ENCODE measurements at places on chromosomes 4 and X.

DNA sequence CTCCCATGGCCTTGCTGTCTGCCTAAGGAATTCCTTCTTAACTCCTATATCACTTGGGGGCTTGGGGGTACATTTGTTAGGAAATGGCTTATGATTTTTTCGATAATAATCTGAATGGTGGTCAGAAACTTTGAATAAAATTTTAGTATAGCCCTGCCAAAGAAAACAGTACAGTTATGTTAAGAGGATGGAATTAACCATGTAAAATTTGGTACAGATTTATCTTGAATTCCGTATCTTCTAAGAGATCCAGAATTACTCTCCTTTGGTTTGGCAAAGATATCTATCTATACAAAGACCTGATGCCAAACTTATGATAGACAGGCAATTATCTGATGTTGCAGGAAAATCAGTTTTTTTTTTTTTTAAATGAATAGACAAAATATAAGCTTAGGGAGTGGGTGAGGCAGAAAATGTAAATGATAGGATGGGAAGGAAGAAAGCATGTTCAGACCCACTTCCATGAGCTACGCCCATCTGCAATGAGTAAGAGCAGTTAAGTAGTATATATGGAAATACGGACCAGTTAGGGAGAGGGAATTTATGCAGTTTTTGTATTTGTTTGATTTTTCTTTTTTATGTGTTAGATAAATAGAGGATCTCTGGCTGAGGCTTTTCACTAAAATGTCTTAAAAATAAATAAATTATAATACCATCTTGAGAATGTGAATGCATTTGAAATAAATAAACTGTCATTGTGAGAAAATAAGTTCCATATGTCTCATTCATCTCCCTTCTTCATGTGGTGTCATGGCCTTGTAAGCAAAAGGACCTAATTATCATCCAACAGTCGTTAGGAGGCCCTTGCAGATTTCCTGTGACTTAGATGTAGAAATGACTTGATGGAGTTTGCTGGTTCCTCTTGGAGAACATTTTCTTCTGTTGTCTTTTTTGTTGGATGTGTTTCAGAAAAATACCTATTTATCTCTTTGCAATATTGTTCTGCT lies 389.6 kb downstream of the ARHGAP24 start:
- no peak for DNase-seq

- DNase-seq: no peak
Observed at GRCh38 chr4:94516999-94517398, 65.3 kb downstream of the PDLIM5 start.

DNA sequence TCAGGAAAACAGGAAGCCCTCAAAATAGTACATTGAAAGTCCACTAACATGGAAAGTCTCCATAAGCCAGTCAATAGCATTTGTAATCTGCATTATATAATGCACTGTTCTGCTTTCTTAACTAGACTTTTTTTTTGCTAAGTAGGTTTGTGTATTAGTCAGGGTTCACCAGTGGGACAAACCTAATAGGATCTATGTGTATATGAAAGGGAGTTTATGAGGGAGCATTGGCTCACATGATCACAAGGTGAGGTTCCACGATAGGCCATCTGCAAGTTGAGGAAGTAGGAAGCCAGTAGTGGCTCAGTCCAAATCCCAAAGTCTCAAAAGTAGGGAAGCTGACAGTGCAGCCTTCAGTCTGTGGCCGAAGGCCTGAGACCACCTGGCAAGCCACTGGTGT lies 116.0 kb downstream of the MXRA5 start:
- DNase-seq: no peak

GRCh38 chr4:80201252-80202151 lies 4.2 kb downstream of the PRDM8 start:
- peak; percentile 43 for DNase-seq

GRCh38 chr4:75512386-75513211 lies 1.6 kb downstream of the RCHY1 start:
- no peak for DNase-seq

DNA sequence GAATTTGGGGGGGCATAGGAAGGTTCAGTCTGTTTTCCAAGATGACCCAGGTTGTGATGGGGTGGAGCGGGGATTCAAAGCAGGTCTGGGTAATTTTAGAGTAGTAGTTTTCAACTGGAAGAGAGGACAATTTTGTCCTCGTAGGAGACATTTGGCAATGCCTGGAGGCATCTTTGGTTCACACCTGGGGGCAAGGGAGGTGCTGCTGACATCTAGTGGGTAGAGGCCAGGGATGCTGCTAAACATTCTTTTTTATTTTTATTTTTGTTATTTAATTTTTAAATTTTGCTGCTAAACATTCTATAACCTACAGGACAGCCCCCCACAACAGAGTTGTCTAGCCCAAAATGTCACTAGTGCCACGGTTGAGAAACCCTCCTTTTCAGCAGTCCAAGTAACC lies 1.9 kb downstream of the RAB9A start:
- no peak for DNase-seq

DNA sequence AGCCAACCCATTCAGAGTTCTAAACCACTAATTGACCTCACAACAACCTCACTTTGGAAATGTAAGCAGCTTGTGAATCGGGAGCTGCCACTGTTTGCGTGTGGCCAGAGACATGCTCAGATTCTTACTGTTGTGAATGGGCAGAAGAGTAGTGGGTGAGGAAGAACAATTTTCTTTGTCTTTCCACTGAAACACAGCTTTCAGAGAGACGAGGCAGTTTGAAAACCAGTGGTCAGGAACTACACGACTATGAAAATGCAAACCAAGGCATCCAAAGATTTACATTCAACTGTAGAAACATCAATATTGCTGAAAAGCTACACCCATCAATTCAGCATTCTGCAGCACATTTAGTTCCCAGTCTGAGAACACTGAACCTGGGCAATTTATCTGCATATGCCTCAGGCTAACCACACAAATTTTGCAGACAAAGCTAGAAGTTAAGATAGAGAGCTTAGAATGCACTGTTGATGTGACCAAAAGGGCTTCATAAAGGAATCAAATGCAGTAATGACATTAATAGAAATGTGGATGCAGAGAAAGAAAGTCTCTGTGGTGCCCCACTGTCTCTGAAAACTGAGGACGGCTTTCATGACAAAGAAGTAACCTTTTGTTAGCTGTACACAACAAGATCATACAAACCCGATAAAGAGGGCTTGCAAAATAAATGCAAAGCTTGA lies 134.3 kb downstream of the APBB2 start:
- no peak for DNase-seq

- no peak for DNase-seq
Observed at GRCh38 chrX:30816079-30816478, 73.0 kb downstream of the TAB3 start.

DNA sequence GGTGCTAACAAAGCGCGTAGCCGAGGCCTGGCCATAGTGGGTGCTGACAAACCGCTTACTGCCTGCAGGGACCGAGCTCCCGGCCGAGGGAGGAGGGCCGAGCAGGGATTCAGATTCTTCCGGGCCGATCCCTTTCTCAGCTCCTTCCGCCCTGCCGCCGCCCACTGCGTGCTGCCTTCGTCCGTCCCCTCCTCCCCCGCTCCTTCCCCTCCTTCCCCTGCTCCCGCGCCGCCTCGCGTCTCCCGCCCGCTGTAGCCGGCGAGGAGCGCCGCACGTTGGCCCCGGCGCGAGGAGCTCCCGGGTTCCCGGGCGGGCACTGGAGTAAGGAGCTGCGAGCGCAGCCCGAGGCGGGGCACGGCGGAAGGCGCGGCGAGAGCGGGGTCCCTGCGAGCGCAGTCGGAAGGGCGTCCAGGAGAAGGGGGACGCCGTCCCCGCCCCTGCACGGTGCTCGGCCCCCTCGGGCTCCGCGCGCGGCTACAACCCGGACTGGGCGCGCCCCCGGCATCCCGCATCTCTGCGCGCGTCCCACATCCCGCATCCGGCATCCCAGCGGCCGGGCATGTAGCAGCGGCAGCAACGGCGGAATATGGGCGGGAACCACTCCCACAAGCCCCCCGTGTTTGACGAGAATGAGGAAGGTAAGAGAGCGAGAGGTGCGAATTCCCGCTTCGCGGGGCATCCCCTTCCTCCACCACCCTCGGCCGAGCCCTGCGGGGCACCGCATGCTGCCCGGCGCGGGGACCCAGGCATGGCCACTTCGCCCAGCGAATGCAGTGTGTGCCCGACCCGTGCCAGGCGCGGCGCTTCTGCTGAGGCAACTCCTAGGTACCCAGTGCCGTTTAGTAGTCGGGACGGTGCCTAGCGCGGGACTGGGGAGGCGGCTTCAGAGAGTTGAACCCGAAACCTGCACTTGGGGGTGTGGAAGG lies at the start of gene STK32B:
STK32B (plus strand) TSS at position 203 of the 926 bp plus-strand sequence.
- DNase-seq: no peak

DNA sequence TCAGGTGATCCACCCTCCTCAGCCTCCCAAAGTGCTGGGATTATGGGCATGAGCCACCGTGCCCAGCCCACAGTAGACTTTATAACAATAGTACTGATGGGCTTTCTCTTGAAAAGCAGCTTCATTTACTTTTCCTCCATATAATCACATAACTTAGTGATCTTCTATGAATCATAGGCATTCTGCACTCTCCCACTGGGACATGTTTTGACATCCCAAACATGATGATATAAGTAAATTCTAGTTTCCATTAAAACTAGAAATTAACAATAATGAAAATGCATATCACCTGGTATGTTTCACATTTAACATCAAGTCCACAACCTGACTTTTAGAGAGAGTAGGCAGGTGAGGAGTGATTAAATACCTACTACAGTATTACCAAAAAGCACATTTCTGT lies 96.5 kb downstream of the CAMK2D start:
- DNase-seq: no peak

GRCh38 chr4:58163156-58163555 lies 1053.0 kb upstream of the IGFBP7 start:
- DNase-seq: no peak

DNA sequence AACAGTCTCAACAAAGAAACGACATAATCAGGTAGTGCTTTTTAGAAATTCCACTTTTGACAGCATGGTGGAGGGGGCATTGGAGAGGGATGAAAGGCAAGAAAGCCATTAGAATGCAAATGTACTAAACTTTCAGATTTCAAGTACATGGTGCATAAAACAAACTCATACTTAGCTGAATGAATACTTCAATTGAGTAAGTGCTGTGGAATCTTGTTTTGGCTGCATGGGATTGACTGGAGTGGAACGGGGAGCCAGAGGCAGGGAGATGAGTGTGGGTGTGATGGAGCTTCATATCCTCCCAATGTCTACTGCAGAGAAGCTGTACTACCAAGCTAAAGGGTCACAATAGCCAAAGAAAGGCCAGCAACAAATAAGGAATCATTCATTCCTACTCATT lies 52.4 kb downstream of the USP46 start:
- DNase-seq: no peak

GRCh38 chrX:45769761-45770582 lies 569.3 kb upstream of the DIPK2B start:
- DNase-seq: no peak

GRCh38 chr4:168694667-168695066 lies 197.8 kb downstream of the PALLD start:
- DNase-seq: no peak

- DNase-seq: no peak
Observed at GRCh38 chrX:12304261-12304660, 166.0 kb downstream of the FRMPD4 start.

DNA sequence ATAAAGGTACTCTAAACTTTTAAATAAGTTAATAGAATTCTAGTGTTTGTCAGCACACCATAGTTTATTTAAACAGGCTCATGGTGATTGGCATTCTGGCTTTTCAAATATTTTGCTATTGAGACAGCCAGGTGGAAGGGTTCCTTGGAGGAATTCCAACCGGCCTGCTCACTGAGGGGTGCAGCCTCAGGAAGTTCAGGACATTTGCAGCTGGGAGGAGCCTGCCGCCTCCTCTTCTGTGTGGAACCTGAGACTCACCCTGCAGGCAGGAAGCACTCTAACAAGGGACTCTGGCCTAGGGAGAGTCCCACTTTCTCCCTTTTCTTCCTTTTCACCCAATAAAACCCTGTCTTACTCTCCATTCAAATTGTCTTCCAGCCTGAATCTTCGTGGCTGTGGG lies 1328.0 kb downstream of the FSTL5 start:
- DNase-seq: no peak

- no peak for DNase-seq
Observed at GRCh38 chrX:40323977-40324376, 226.2 kb upstream of the BCOR start.

- no peak for DNase-seq
Observed at GRCh38 chrX:20215565-20215964, 51.1 kb downstream of the RPS6KA3 start.

Data from stimulated activated CD4-positive, alpha-beta T cell treated with anti-CD3 and anti-CD28 coated beads, Interleukin-12 subunit alpha, Interleukin-12 subunit beta, amount 100 ng/mL, for 24 hours (primary cell).